NCI-H345 (cell line): ENCODE measurements at places on chromosomes 11 and 22.

- no peak for DNase-seq
These were observed 5.1 kb downstream of the SUSD2 start for GRCh38 chr22:24186352-24186740.

DNA sequence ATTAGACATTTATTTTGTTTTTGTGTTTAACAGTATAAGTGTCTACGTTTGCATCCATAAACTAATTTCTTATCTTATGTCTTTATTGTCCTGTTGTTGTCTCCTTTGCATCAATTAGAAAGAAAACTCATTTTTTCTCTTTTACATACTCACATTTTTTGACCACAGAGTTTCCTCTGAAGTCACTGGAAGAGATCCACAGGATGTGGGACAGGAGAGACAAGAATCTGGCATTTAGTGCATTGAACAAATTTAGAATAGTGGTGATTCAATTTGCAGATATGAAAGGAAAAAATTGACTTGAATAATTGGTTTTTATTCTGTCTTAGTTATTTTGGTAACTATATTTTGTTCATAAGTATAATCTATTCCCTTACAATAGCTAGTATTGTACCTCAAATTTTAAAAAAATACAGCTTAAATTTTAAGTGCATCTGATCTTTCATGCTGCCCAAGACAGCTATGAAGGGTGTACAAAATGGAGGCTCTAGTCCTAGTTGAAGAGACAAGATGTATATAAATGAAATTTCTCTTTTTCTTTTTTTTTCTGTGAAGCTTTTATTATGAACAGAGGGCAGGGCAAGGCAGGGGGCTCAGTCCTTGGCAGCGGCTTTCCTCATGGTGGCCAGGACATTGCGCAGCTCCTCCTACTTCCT, 24.4 kb downstream of the HORMAD2 start:
- DNase-seq: no peak

- no peak for DNase-seq
These were observed 12.1 kb downstream of the MACROD1 start for GRCh38 chr11:64153812-64154211.

DNA sequence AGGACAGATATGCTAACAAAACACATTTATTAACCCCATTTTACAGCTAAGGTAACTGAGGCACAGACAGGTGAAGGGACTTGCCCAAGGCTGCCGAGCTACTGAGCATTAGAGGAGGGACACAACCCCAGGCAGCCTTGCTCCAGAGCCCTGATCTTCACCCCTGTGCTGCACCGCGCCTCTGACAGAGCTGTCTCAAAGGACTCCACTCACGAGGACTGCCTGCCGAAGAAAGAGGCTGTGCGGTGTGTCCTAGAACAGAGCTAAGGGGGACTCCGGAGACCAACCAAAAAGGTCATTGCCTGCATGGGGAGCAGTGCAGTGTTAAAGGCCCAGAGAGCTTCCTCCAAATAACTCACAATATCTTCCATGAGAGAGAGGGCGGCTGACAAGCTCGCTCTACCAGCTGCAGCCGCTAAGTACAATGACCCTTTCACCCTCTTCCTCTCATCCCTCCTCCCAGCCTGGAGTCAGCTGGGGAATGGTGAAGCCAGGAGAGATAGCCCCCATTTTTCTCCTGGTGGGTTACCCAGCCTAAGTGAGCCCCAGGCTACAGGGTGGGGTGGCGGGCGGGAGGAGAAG, 119.2 kb downstream of the DSCAML1 start:
- DNase-seq: no peak

DNA sequence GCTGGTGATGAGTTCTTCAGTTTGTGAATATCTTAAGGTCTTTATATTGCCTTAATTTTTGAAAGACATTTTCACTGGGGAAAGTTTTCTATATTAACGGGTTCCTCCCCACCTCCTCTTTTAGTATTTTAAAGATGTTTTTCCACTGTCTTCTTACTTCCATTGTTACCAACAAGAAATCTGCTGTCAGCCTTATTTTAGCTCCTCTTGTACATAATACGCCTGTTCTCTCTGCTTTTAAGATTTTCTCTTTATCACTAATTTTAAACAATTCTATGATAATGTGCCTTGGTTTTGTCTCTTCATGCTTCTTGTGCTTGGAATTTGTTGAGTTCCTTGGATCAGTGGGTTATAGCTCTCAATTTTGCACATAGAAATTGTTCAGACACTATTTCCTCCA, 280.4 kb downstream of the DCDC1 start:
- no peak for DNase-seq

GRCh38 chr11:94774345-94774744, 6.2 kb downstream of the AMOTL1 start:
- DNase-seq: peak; percentile 7

DNA sequence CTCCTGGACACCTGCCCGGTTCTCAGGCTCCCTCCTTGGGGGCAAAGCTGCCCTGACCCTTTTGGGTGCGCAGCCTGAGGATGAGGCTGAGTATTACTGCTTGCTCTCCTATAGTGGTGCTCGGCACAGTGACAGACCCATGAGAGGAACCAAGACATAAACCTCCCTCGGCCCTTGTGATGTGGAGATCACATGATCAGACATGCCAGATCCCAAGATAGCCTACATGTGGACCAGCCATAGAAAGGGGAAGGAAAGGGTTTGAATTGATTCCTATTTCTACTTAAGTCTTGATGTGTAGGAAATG, 125.3 kb downstream of the VPREB1 start:
- no peak for DNase-seq

- no peak for DNase-seq
These were observed 20.2 kb downstream of the MYBPC3 start for GRCh38 chr11:47332303-47332711.

DNA sequence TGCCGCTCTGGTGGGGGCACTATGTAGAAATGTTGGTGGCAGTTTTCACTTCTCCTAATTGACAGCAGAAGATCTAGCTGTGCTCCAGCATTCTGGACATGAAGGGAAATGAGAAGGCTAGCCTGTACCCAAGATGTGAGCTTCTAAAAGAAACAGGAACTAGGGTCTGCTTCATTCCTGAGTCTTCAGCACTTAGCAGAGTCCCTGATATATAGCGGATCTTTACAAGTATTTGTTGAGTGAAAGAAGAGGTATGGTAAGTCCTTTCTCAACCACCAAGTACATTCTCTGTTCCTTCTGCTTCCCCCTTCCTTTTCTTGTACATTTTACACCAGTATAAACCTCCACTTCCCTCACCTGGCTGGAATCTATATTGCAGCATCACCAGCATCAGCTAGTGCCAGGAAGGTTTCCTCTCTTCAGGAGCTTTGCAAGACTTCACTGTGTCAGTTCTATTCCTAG, 408.3 kb upstream of the CADM1 start:
- DNase-seq: peak; percentile 32
